Activated CD8-positive, alpha-beta memory T cell treated with anti-CD3 and anti-CD28 coated beads for 4 hours (primary cell): ENCODE measurements at places on chromosomes 13 and 19.
A peak's percentile ranks its signal among the peaks of the same experiment; 100 is the strongest.

DNA sequence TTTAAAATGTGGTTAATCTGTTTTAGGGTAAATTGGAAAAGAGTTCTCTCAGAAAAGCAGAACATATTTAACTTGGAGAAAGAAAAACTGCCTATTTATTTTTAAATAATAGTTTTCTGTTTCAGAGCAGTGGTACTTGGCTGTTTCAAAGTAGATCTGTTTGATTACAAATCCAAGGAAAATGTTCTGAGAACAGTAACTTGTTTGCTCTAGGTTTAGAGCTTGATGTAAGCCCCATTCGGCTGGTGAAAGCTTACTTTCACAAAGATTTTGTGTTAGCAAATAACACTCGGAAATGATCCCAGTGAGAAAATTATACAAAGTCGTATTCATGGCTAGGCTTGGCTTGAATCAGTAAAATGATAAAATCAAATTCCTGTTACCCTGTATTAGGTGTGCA is 395.8 kb upstream of the GPC6 start:
- DNase-seq: no peak

DNA sequence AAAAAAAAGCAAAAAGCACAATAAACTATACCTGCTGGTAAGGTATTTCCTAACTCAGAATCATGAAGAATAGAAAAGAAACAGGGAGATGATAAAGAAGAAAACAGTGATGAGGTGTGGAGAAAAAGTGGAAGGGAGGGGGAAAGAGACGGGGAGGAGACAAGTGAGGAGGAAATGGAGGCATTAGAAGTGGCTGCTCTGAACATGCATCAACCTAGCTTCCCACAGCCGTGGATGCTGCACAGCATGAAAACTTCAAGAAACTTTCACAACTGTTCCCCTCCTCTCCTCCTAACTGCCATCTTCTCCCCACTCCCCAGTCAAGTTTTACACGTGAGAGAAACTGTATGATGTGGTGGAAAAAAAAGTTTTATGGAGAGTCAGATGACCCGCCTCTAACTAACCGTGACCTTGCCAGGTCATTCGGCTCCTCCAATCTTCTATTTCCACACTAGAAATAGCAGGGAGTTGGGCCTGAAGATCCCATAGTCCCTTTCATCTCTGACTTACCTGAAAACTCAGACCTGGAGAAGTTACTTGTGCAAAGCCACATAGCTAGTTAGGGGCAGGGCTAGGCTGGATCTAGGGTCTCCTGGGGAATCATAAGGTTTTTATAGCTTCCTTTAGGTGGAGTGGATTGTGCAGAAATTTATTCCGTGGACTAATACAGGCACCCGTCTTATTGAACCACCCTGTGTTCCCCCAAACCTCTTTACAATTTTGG is 461.9 kb downstream of the KLF5 start:
- DNase-seq: no peak

GRCh38 chr13:112587212-112587763 is 665 bp downstream of the TUBGCP3 start:
- DNase-seq: peak; percentile 48

- no peak for DNase-seq
These were observed 4.7 kb upstream of the TUBGCP3 start for GRCh38 chr13:112592647-112593046.
